CD4-positive, alpha-beta T cell treated with Interleukin-6 for 4 hours (primary cell): ENCODE measurements at places on chromosomes 5 and 9.

DNA sequence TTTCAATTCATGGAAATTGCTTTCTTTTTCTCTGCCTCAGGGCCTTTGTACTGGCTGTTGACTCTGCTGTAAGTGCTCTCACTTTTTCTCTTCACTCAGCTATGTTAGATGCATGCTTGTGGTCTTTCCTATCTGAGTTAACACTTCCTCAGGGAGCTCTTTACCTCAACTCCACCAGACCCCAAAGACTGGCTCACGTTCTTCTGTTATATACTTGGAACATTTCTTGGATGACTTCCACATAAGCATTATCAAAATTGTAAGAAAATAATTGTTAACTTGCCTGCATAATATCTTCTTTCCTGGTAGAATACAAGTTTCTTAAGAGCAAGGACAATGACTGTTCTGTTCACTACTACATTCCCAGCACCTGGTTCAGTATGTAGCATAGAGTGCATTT is 455.9 kb downstream of the EBF1 start:
- no peak for DNase-seq

DNA sequence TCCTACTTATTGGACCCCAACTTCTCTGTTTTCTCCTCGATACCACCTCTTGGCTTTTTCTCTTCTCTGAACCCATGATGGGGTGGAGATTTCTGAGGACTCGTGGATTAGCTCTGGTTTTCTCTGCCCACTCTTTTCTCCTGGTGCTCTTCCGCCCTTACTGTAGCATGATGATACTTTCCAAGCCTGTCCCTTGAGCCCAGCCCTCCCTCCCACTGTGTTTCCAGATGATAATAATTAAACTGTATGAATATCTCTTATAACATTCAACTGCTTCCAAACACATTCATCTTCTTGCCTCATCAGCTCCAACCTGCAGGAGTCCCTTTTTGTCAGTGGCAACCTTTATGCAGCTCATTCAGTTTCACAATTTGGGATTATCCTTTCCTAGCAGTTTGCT is 494.2 kb upstream of the KLF4 start:
- DNase-seq, result no peak

DNA sequence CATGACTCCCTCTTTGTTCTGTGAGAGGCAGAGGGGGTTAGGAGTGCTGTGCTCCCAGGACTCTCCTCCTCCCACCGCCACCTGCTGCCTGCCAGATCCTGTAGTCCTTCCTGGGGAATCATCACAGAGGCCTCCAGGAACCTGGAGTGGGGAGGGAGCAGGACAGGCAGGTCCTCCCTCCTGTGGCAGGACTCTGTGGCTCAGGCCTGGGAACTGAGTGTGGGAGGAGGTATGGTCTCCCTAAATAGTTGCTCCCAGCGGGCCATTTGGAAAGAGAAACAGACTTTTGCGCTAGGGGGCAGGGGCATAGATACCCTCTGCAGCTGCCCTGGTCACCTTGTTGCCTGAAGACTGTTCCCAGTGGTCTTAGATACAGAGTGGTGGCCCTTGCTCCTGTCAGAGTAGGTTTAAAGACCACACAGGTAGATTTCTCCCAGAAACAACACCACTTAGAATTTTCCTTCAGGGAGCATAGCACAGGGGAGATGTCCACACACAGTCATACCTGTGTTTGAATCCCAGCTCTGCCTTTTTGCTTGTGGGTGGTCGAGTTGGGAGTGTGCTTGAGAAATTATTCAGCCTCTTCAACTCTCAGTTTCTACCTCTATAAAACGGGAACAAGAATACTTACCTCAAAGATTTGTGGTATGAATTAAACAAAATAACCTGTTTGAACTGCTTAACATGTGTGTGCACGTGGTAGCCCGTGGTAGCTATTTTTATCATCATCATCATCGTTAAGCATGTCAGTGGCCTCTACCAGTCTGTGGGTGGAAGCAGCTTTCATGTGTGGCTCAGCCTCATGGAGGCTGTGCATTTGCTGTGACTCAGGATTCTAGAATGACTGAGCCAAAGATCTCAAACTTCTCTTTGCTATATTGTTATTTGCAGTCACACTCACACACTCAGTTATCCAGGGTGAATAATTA is 55.8 kb downstream of the SLC22A5 start:
- DNase-seq, result peak; percentile 80

- no peak for DNase-seq
These were observed 65.3 kb downstream of the MARCHF3 start for GRCh38 chr5:126965061-126965475.

DNA sequence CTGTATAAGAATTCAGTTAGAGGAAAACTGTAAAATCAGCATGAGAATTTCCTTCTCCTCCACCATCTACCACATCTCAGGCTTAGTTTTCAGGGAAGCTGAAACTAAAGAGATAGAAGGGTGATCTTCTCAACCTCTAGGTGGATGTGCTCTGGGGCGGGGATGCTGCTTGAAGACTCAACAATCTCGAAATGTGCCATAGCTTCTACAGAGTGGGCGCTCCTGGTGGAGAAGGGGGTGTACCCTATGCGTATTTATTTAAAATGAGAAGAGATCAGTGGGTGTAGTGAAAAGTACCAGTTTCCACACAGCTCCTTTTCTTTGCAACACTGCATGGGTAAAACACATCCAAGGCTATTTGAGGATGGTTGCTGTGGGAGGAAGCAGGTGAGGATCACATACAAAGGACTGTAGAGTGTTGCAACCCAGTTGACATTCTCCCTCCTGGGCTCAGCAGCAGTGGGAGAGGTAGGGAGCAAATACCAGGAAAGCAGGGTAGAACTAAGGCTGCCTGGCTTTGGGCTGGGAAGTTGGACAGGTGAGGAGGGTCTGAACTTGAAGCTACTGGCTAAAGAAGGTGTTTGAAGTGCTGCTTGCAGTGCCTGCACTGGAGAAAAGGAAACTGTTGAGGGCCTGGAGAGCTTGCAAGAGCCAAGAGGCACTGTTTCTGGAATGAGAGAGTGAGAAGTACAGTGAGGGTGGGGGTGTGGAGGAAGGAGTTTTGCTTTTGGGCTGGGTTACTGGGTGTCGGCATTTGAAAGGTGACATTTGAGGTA is 73.1 kb downstream of the MAST4 start:
- no peak for DNase-seq

DNA sequence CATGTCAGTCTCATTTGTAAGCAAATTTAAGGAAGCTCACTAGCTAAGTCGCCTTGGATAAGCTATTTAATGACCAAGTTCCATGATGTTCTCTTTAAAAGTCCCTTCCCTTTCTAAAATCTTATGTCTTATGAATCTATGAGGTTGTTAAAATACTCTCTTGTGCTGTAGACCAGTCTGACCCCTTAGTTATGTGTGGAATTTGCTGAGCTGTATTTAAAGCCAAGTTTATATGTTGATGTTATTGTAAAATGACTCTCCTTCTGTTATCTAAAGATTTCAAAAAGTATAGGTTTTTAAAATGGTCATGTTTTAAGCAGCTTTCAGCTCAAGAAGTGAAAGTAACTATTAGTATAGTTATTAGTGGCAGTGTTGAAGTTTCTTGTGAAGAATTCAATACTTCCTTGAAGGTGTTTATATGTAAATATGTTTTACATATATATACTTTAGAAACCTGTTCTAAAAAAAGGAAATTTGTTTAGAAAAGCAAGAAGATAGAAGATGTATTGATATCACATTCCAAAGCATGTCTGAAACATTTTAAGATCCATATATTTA is 92.2 kb downstream of the CDC42SE2 start:
- no peak for DNase-seq

DNA sequence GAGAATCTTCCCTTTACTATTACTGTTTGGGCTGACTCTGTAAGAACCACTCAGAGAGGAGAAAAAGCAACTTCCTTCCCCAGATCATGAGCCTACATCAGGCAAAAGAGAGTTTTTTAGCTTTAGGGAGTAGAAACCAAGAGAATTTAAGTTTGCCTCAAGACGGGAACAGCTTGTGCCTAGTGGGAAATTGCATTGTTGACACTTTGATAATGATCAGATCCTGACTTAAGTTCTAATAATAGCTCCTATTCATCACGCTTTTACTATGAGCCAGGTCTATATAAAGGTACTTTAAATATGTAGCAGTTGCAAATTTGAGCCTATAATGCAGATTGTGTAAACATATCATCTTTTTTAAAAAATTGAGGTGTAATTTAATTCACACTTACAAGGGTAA is 298.2 kb downstream of the MAN2A1 start:
- DNase-seq, result no peak

GRCh38 chr9:113345190-113345589 is 4.2 kb upstream of the BSPRY start:
- no peak for DNase-seq

- DNase-seq, result no peak
These were observed 169.7 kb upstream of the CDH9 start for GRCh38 chr5:27208051-27208450.

GRCh38 chr5:151555760-151556576 is 35.2 kb downstream of the FAT2 start:
- no peak for DNase-seq

DNA sequence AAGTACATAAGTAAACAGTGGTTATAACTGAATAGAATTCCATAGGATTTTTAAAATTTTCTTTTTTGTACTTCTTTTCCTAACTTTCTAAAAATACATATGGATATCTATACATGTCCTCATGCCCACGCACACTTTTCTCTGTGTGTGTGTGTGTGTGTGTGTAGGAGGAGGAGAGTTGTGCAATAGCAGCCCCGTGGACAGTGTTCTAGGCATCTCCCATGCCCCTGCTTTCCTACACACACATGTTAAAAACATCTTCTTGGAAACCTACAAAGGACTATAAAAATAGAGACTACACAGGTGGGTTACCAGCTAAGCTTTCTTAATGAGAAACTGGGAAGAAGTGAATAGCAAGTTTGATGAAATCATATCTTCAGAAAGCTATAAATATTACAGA is 19.8 kb upstream of the HEXB start:
- no peak for DNase-seq

GRCh38 chr5:72507231-72507906 is at the start of gene ZNF366:
TSS of gene ZNF366 (minus strand) at chr5:72507410. CDS start at chr5:72461496, 45,914 bp downstream.
- no peak for DNase-seq

GRCh38 chr9:14608540-14608939 is 84.7 kb downstream of the ZDHHC21 start:
- DNase-seq, result no peak

GRCh38 chr5:172971482-172971881 is 12.1 kb upstream of the ATP6V0E1 start:
- DNase-seq, result no peak

DNA sequence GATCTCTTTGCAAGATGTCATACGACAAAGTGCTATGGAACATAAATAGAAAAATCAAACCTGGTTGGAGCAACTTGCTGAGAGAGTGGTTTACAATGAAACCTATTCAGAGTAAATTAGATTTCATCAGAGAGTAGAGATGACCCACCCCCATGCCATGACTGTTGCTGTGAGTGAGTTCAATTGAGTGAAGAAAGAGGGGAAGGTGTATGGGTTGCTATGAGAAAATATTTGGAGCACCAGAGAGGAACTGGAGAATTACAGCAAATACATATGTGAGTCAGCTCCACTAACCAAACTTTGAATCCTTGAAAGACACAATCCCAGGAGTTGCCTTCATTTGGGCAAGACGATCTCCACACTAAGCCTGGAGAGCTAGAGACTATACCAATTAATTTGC is 217.2 kb downstream of the RFX3 start:
- DNase-seq, result no peak
